M059J (cell line): ENCODE measurements at places on chromosomes 2 and 18. TPM values are rescaled to one million over a fixed set of nuclear protein-coding genes. Genes with fewer than 3 reads are reported as not detected.

DNA sequence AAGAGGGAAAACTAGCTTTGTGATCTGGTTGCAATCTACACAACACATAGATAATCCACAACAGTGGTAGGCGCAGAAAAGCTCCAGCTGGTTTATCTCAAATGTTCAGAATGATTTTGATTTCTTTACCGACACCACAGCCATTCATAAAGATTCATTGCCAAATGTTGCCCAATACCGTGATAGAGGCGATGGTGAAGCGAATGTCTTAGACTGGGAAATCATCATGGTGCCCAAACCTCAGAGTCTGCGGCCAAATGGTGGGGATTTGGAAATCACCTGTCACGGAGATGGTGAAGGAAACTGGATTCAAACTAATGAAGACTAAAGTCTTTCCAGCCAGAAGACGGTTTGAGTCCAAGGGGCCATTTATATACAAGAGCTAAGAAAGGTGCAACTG is 48.5 kb upstream of the CCDC150 start:
- no peak for DNase-seq

GRCh38 chr2:237669628-237670392 is 42.4 kb downstream of the LRRFIP1 start:
- peak; percentile 41 for DNase-seq

DNA sequence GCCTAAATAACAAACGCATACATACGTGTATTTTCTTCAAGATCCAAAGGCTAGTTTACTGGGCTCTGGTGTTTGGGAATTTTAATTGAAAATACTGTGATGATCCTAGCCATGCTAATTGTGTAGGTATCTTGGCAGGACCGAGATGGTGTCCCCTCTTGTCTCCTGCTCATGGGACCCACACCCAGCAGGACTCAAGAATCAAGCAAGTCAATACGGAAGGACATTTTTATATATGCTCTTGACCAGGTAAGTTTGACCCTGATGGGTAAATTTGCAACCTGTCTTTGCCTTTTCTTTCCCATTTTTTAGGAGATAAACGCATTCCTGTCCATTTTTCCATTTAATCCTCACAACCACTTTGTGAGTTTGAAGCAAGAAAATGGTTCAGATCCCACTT is 111.8 kb upstream of the MYCN start:
- no peak for DNase-seq

DNA sequence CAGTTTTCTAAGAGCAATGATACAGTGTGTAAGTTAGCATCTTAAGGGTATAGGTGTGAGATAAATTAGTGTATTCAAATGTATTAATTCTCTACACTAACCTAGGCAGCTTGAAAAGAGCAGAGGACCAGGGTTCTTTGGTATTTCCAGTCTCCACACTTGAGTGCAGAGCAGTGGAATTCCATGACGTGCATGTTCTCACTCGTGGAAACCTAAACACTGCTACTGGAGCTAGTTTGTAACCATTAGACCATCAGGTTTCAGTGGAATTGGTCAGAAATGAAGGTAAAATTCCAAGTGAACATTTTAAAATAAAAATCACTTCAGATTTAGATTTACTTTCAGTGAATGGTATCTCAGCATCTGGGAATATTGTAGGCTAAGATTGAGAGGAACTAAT is 9.0 kb downstream of the SPTBN1 start:
- no peak for DNase-seq

- no peak for DNase-seq
These were observed 31.3 kb upstream of the LINC00305 start for GRCh38 chr18:64180171-64180570.

DNA sequence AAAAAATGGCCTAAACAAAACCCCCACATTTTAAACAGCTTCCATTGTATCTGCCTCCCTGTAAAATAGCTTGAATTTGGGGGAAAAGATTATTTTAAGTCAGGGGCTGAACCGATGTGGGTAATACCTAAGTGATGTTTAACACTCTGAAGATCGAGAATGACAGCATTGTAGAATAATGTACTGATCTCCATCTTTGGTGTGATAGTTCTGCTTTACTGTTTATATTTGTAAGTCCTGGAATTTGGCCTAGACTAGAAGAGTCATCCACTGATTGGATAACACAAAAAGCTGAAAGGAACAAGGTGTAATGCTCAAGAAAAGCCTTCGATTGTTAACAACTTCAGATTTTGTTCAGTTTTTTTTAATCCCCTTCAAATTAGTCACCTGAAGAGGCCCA is 53.8 kb upstream of the CCDC68 start:
- DNase-seq: peak; percentile 18

DNA sequence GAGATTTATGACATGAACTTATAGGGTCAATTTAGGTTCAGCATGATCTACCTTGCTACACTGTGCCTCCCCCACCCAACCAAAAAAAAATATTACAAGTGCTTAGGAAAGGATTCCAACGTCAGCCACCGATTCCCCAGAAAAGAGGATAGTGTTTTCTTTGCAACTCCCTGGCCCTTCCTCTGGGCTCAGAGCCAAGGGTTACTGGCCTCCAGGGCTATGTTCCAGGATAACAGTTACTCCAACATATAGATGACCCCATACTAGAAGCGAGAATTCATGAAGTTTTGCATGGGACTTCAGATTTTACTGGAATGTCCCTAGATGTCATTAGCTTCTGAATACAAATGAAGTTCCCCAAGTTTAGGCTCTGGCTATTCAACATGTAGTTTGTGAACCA is 172.1 kb downstream of the UPP2 start:
- DNase-seq: no peak

DNA sequence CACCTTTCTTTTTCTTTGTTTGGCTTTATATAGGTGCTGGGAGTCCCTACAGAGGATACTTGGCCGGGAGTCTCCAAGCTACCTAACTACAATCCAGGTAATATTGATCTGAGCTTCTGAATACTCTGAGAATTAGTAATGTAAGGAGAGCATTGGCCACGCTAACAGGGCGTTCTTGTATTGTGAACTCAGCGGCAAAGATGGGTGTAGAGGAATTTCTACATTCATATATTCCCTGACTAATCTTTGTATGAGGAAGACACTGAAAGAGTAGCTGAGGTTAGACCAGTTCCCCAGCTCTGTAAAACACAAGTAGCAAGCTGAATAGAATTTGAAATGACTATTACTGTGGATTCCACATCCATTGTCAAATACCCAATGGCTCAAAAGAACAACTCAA is 48.5 kb downstream of the CDK15 start:
- DNase-seq: peak; percentile 65

GRCh38 chr2:10142640-10142965 is 20.1 kb downstream of the RRM2 start:
- DNase-seq: no peak

DNA sequence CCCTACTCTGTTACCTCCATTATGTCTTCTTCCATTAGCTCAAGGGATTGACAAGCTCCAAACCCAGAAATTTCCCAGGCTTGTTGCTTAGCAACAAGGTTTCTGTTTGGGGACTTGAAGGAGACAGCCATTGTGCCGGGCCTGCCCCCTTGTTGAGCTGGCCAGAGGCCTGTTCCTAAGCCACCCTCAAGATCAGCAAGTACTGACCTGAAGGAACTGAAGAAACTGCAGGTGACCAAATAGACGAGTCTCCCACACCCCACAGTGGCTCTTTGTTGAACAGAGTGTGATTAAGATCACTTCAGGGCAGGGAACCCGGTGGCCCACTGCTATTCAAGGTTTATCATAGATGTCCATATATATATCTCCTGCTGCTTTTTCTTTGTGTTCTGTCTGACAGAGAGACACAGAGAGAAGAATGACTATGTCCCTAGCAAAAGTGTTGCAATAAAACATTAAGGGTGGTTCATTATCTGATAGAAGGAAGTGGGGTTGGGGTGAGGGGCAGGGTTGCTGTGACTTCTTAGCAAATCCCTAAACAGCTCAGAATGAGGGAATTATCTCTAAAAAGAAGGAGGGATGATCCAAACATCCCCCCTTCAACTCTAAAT is 69.2 kb downstream of the RNF144A start:
- no peak for DNase-seq

- DNase-seq: no peak
These were observed 12.1 kb upstream of the C18orf32 start for GRCh38 chr18:49499046-49499637.

Gene OTOS
- total RNA-seq: not detected in 2 replicates

Gene RNF125
- 0.07 TPM in 1 of 2 replicates, not detected in the other for total RNA-seq

Gene SERPINB4
- total RNA-seq: 0.05 TPM in 1 of 2 replicates, not detected in the other

Gene CDH2
- 70.9 and 104 TPM in 2 replicates for total RNA-seq

Gene CWC22
- 10.9 and 15.9 TPM in 2 replicates for total RNA-seq

Gene SLC1A4
- 11.8 and 15.4 TPM in 2 replicates for total RNA-seq

Gene CHRNG
- not detected in 2 replicates for total RNA-seq
